WTC11 (cell line): ENCODE measurements at places on chromosomes 12 and 14.
A peak's percentile ranks its signal among the peaks of the same experiment; 100 is the strongest.

DNA sequence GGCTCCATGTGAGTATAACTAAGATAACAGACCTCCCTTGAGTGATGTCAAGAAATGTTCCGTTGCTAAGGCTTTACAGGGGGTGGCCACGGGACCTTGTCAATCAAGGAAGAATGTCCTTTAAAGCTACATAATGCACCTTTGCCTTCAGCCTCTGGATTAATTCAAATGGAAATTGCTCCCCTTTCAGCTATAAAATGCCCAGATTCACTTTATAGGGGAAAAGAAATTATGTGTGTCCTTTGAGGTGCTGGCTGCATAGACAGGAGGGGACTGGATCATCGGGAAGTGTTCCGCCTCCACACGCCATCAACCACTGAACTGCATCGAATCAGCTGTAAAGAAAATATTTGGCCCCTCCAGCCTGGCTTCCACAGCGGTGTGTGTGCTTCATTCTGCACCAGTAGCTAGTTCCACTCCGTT lies 415.4 kb downstream of the DPF3 start:
- DNase-seq = no peak

DNA sequence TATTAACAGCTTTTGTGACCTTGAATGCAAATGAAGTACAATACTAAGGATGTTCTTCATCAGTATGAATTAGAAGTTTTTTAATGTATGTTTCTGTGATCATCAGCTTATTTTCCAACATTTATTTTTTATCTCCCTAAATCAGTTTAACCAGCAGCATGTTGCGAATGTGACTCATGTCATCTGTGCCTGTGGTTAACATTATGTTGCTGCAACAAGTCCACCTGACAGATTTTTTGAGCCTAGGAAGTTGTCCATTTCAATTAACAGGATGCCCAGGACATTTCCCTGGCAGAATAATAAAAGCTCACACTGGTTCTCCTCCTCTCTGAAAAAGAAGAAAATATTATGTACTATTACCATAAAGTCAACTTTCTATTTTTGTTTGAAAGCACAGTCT lies 155.5 kb downstream of the SYT1 start:
- DNase-seq = no peak

GRCh38 chr14:49297102-49297501 lies 289.1 kb downstream of the RPS29 start:
- no peak for DNase-seq

- no peak for DNase-seq
Measured at GRCh38 chr14:68246074-68246785, 426.7 kb downstream of the RAD51B start.

DNA sequence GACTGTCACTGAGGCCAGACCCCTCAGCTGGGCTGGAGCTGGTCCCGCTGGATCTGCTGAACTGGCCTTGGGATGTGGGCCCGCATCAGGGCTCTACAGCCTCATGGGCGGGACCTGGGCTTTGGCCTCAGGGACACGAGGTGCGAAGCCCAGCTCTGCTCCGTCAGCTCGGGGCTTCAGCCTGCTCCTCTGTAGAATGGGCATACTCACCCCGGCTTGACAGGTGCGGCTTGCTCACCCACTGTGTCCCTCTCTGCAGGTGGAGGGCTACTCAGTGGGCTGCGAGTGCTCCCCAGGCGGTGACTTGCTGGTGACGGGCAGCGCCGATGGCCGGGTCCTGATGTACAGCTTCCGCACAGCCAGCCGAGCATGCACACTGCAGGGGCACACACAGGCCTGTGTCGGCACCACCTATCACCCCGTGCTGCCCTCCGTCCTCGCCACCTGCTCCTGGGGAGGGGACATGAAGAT lies 57.6 kb downstream of the BEGAIN start:
- peak; percentile 11 for DNase-seq

DNA sequence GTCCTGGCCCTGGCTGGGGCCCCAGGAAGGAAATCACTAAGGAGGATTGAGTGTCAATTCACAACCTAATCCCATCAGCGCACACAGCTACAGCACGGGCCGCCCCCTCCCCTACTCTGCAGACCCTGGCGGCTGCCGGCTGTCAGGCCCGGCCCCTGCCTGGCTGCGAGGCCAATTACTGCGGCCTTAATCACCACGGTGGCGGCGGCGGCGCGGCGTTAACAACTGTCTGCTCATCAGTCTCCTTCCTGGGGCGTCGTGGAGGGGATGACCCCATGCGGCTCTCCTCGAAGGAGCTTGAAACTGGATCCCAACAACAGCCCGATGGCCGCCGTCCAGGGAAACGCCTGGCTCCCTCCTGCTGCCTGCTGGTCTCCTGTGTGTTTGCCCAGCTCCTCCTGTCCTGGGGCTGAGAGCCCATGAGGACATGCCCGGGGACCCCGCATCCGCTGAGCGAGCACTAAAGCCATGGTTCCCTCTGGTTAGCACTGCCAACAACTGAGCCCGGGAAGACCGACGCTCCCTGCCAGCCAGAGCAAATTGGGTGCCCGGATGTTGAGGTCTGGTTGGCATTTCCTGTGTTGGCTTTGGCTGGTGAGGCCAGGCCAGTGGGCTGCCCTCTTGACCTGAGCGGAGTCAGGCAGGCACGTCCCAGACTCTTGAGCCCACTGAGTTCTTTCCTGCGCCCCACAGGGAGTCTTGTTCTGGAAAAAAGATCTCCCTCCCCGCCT lies 21.8 kb upstream of the EIF2B2 start:
- peak; percentile 55 for DNase-seq

GRCh38 chr14:63926641-63927040 lies 73.8 kb downstream of the SYNE2 start:
- DNase-seq = no peak

- DNase-seq = no peak
Measured at GRCh38 chr12:25587346-25587745, 34.3 kb upstream of the LMNTD1 start.

GRCh38 chr12:62848418-62848817 lies 86.5 kb downstream of the PPM1H start:
- no peak for DNase-seq

GRCh38 chr14:99199846-99200653 lies 71.9 kb downstream of the BCL11B start:
- no peak for DNase-seq

GRCh38 chr12:94969424-94969823 lies 34.1 kb downstream of the NDUFA12 start:
- DNase-seq = no peak

- peak; percentile 84 for DNase-seq
Measured at GRCh38 chr12:45215419-45216229, at the start of gene ANO6. TSS of gene ANO6 (plus strand) at chr12:45216095. CDS start at chr12:45216322, 227 bp downstream.

GRCh38 chr14:65433157-65433556 lies 20.6 kb downstream of the FUT8 start:
- DNase-seq = no peak

DNA sequence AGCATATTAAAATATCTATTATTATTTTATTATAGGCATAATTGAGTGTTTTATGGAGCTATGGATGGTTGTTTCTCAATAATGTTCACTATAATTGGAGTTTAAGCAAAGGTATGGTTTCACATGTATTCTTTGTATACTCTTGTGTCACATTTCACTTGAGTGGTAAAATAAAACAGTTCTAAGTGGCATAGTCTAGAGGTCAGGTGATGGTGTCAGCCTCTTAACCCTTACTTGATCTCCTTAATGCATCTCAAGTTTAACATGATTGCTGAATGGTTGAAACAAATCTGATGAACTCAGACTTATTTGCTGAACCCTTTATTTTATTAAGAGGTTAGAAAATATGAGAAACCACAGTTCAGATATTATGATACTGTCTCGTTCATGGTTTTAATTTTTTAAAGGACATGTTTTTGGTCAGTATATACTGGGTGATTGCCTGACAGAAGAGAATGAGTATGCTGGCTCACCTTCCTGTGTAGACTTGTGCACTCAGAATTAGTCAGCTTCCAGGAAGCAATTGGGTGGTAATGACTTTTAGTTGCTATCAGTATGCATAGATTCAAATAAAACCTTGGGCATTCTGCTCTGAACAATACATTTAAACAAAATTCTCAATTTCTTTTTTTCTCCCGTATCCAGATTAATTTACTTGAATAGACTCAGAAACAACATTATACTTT lies 464.6 kb downstream of the PCNX1 start:
- no peak for DNase-seq

DNA sequence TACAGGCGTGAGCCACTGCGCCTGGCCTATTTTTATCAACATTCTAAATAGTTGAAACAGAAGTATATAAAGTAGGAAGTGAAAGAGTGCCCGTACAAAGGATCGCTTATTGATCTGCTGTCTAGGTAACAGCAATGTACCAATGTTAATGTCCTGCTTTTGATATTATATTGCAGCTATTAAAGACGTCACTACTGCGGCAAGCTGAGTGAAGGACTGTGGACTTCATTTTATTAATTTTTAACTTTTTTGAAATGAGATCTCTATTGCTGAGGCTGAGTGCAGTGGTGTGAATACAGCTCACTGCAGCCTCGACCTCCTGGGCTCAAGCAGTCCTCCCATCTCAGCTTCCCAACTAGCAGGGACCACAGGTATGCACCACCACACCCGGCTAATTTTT lies 10.8 kb downstream of the PTGR2 start:
- no peak for DNase-seq
